ENCODE measurements at places on chromosomes 13 and 19.

GRCh38 chr19:58381460-58382212 is 806 bp upstream of the ZNF837 start:
- H3K27me3 ChIP-seq: no peaks in the 10 kb centered on the region
- H3K4me3 ChIP-seq: peak overlapping the region; percentile 97
- peak overlapping the region; percentile 96 for H3K27ac ChIP-seq
- no peak for DNase-seq

- H3K27ac ChIP-seq: no peak overlapping the region
- no peak for DNase-seq
- H3K4me1 ChIP-seq: peaks cover 7% of the 10 kb centered on the region
- no peaks in the 10 kb centered on the region for H3K27me3 ChIP-seq
- H3K36me3 ChIP-seq: no peaks in the 10 kb centered on the region
These were observed 5.4 kb upstream of the ARGLU1 start for GRCh38 chr13:106573284-106573846.

DNA sequence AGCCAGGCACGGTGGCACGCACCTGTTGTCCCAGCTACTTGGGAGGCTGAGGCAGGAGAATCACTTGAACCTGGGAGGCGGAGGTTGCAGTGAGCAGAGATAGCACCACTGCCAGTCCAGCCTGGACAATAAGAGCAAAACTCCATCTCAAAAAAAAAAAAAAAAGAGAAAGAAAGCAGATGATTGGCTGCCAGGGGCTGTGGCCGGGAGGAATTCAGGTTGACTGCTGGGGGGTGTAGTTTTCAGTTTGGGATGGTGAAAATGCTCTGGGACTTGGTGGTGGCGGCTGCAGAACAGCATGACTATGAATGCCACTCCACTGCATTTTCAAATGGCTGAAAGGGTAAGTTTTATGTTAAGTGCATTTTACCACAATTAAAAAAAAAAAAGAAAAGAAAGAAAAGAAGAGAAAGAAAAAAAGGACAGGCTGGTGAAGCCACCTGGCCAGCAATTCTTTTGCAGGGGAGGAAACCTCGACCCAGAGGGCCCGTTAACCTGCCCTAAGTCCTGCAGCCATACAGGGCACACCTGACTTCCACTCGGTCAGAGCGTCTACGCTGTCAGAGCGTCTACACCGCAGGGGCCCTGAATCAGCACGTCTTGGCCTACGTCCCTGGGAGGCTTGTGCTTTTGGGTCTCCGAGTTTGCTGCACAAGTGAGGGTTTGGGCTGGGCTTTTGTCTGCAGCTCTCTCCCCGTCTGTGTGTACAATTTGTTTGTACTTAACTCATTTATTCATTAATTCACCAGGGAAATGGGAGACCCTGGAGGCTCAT is 3.6 kb downstream of the ISOC2 start:
- H3K27ac ChIP-seq: no peak overlapping the region
- H3K27me3 ChIP-seq: no peaks in the 10 kb centered on the region
- H3K36me3 ChIP-seq: peaks cover 5% of the 10 kb centered on the region
- no peak overlapping the region for H3K4me3 ChIP-seq
- peaks cover 16% of the 10 kb centered on the region for H3K4me1 ChIP-seq
- no peak for DNase-seq

- H3K27me3 ChIP-seq: no peaks in the 10 kb centered on the region
- peaks cover 15% of the 10 kb centered on the region for H3K4me1 ChIP-seq
- DNase-seq: peak; percentile 53
- H3K27ac ChIP-seq: peak overlapping the region; percentile 72
- peaks cover 4% of the 10 kb centered on the region for H3K36me3 ChIP-seq
These were observed 627 bp downstream of the LIN7B start for GRCh38 chr19:49114630-49115363.

- no peaks in the 10 kb centered on the region for H3K27me3 ChIP-seq
- H3K36me3 ChIP-seq: peaks cover 31% of the 10 kb centered on the region
- no peaks in the 10 kb centered on the region for H3K4me1 ChIP-seq
- H3K4me3 ChIP-seq: no peak overlapping the region
These were observed 14.7 kb downstream of the POLD1 start for GRCh38 chr19:50398675-50399367.

GRCh38 chr13:76692346-76692745 is 193.9 kb downstream of the KCTD12 start:
- no peaks in the 10 kb centered on the region for H3K4me1 ChIP-seq
- H3K4me3 ChIP-seq: no peak overlapping the region
- no peak for DNase-seq
- no peaks in the 10 kb centered on the region for H3K36me3 ChIP-seq
- no peak overlapping the region for H3K27ac ChIP-seq
- no peaks in the 10 kb centered on the region for H3K27me3 ChIP-seq

DNA sequence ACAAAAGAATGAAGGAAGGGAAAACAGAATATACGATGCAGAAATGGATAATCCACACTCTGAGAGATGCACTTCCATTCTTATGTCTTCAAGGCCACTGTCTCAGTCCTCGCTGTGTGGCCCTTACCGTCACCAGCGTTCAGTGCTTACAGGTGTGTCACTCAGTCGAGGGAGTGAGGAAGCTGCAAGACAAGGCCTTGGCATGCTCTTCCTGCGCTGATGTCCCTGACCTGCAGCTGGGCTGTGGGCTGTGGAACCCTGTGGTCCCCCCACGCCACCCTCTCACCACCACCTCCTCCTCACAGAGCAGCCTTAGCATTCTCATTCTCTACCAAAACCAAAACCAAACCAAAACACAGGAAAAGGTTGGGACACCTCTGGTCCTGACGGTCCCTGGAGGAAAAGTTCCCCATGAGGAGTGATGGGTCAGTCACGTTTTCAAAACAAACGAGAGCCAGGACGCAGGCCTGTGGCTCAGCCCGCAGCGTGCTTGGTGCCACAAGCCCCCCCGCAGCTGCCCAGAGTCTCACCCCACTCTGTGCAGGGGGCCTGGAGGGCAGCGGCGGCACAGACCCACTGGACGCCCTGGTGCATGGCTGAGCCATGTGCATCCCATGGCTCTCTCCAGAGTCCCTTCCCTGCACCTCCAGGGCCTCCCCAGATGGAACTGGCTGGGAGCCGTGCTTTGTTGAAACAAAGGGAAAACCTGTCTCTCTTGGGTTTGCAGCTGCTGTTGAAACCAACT is 48.2 kb upstream of the GPR183 start:
- H3K4me1 ChIP-seq: peaks cover 100% of the 10 kb centered on the region
- H3K27ac ChIP-seq: peak overlapping the region; percentile 95
- H3K36me3 ChIP-seq: no peaks in the 10 kb centered on the region
- H3K27me3 ChIP-seq: no peaks in the 10 kb centered on the region

DNA sequence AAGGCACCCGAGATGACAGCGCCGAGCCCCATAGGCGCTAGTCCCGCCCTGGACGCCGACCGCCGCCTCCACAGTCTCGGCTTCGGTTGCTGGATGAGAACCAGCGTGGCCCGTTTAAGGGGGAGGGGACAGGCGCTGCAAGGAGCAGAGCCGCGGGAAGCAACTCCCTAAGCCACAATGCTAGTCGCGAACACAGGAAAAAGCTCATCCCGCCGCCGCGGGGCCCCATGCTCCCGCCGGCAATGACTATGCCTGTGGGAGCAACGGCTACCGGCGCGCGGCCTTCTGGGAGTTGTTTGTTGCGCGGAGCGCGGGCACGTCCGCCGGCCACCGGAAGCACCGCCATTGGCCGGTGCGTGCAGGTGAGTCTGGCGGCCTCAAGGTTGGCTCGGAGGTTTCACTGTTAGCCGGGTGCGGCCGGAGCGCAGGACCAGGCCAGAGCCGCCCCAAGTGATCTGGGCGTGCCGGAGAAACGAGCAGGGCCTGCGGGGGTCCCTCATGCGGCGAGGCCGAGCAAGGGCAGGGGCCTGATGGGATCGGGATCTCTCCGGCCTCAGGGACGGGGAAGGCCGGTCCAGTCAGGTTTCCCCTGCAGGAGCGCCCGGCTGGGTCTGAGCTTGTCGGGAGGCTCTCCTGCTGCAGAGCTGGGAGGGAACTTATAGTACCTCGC is at the start of gene ZNF544:
Gene ZNF544 (plus strand): TSS at position 330 of the 670 bp plus-strand sequence. CDS start 15,110 bp downstream, outside the sequence.
- H3K4me1 ChIP-seq: peaks cover 10% of the 10 kb centered on the region
- no peaks in the 10 kb centered on the region for H3K27me3 ChIP-seq
- peak within 1 kb of the TSS; percentile 86 for H3K4me3 ChIP-seq
- peaks cover 6% of the 10 kb centered on the region for H3K36me3 ChIP-seq
- H3K27ac ChIP-seq: peak within 1 kb of the TSS; percentile 73

GRCh38 chr19:35216833-35217648 is 11.5 kb downstream of the FAM187B start:
- no peak overlapping the region for H3K4me3 ChIP-seq
- no peaks in the 10 kb centered on the region for H3K36me3 ChIP-seq
- H3K27me3 ChIP-seq: no peaks in the 10 kb centered on the region

- H3K36me3 ChIP-seq: no peaks in the 10 kb centered on the region
- no peak for DNase-seq
- no peaks in the 10 kb centered on the region for H3K27me3 ChIP-seq
- no peak overlapping the region for H3K27ac ChIP-seq
These were observed 606.7 kb upstream of the PCDH20 start for GRCh38 chr13:62022369-62022768.

DNA sequence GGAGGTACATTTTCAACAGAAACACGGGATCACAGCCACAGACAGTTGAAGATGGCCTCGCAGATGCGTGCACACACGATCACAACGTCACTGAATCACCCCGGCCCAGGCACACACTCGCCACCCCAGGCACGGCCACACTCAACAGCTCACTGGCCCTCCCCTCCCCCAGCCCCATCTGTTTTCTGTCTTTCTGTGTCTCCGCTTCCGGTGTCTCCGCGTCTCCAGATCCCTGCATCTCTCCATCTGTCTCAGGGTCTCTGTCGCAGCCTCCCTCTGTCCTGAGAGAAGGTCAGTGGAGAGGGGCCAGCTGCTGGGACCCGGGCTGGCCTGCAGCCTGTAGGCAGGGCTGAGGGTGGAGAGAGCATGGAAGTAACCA is 3.8 kb upstream of the ATP1A3 start:
- H3K4me3 ChIP-seq: no peak overlapping the region
- H3K4me1 ChIP-seq: peaks cover 6% of the 10 kb centered on the region
- no peak for DNase-seq
- no peak overlapping the region for H3K27ac ChIP-seq
- no peaks in the 10 kb centered on the region for H3K36me3 ChIP-seq

- no peak overlapping the region for H3K27ac ChIP-seq
- no peaks in the 10 kb centered on the region for H3K36me3 ChIP-seq
- DNase-seq: no peak
- H3K4me1 ChIP-seq: no peaks in the 10 kb centered on the region
- H3K4me3 ChIP-seq: no peak overlapping the region
These were observed 66.8 kb upstream of the UBAC2 start for GRCh38 chr13:99133848-99134247.

GRCh38 chr19:29702161-29702962 is 12.7 kb downstream of the C19orf12 start:
- no peak for DNase-seq
- no peaks in the 10 kb centered on the region for H3K4me1 ChIP-seq
- H3K36me3 ChIP-seq: peaks cover 7% of the 10 kb centered on the region
- no peak overlapping the region for H3K4me3 ChIP-seq

DNA sequence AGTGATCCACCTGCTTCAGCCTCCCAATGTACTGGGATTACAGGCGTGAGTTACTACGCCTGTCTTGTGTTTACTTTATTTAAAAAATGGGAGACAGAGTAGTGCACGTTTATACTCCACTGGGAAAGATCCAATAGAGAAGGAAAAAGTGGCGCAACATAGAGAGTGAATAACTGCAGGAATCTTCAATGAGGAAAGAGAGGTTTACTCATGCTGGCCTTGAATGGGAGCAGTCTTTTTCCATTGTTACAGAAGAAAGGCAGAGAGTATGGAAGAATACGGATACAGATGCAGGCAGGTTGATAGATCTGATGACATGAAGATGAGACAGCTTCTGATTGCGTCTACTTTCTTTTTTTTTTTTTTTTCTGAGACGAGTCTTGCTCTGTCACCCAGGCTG is 4.6 kb upstream of the WDFY2 start:
- no peaks in the 10 kb centered on the region for H3K27me3 ChIP-seq
- DNase-seq: no peak
- peaks cover 6% of the 10 kb centered on the region for H3K4me1 ChIP-seq
- no peak overlapping the region for H3K4me3 ChIP-seq
- H3K27ac ChIP-seq: no peak overlapping the region

DNA sequence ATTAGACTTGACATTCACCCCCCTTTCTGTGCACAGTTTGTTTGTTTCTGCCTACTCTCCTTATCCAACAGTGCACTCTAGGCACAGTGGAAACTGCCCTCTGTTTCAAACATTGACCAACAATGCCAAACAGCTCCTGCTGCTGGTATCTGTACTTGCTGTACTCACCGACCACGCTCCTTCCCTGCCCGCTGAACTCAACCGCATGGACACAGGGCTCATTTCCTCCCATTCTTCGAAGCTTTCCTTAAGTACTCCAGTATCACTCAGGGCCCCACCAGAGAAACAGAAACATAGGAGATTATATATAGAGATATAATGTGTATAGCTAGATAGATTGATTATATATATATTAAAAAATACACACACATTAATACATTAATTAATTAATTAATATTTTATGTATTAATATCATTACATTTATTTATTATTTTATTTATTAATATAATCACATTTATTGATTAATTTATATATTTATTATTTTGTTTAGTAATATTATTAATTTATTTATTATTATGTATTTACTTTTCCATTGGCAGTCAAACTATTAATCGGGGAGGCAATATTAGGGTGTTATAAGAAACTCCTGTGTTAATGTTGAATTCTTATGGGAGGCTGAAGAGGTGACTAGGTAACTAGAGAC is 1528.2 kb downstream of the EFNB2 start:
- no peak for DNase-seq
- H3K27me3 ChIP-seq: no peaks in the 10 kb centered on the region
- H3K4me3 ChIP-seq: no peak overlapping the region
- H3K36me3 ChIP-seq: no peaks in the 10 kb centered on the region
- H3K27ac ChIP-seq: no peak overlapping the region

DNA sequence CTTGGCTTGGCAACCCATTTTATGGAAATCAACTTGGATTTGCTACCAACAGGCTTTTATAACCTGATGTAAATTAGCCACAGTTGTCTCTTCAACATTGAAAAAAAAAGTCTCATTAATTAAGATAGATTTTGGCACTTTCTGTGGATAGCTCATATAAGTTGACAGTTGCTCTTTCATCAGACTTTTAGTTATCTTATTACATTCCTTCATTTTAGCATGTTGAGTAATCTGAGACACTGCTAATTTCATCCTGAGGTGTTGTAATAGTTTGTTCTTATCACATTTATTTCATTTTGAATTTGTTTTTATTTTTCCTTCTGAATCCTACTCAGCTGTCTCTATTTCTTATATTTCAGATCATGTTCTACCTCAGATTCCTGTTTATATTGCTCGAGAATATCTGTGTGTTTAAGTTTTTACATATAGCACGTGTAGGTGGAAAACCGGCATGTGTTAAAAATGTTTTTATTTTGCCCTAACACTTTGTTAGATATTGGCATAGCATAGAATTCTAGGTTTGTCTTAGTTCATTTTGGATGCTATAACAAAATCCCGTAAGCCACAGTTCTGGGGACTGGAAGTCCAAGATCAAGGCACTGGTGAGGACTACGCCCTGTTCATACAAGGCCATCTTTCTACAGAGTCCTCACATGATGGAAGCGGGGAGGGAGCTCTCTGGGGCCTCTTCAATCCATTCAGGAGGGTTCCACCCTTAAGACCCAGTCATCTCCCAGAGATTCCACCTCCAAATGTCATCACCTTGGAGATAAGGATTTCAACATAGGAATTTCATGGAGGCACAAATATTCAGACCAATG is 239.4 kb downstream of the COL4A1 start:
- no peaks in the 10 kb centered on the region for H3K36me3 ChIP-seq
- DNase-seq: no peak
- no peak overlapping the region for H3K4me3 ChIP-seq
- H3K27me3 ChIP-seq: no peaks in the 10 kb centered on the region

- H3K4me3 ChIP-seq: no peak overlapping the region
- H3K27ac ChIP-seq: no peak overlapping the region
- H3K36me3 ChIP-seq: no peaks in the 10 kb centered on the region
These were observed 7.0 kb downstream of the NTN5 start for GRCh38 chr19:48665786-48666185.
